Mesothelial cell of epicardium (in vitro differentiated cells): ENCODE measurements at places on chromosomes 3 and 15. TPM values are rescaled to one million over a fixed set of nuclear protein-coding genes. Genes with fewer than 3 reads are reported as not detected.

DNA sequence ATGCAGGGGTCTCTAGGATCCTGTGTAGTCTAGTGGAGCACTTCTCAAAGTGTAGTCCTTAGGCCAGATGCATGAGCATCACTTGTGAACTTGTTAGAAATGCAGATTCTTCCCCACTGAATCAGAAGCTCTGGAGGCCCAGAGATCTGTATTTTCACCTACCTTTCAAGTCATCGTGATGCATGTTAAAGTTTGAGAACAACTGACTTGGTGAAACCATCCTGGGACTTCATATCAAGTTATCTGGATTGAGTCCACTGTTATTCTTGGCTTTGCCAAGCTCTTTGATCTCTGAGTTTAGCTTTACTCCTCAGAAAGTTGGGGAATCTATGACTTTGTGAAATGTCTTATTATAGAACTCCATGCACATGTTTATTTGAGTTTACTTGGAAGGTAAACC is 78.5 kb downstream of the ARNT2 start:
- H3K27me3 ChIP-seq = no peaks in the 10 kb centered on the region
- no peak overlapping the region for H3K27ac ChIP-seq
- peaks cover 32% of the 10 kb centered on the region for H3K4me1 ChIP-seq
- H3K36me3 ChIP-seq = peaks cover 8% of the 10 kb centered on the region

GRCh38 chr3:10119376-10119775 is 3.9 kb downstream of the BRK1 start:
- H3K27me3 ChIP-seq = no peaks in the 10 kb centered on the region
- H3K36me3 ChIP-seq = peaks cover 11% of the 10 kb centered on the region
- DNase-seq = no peak

- H3K27me3 ChIP-seq = no peaks in the 10 kb centered on the region
- peaks cover 37% of the 10 kb centered on the region for H3K36me3 ChIP-seq
- H3K4me3 ChIP-seq = no peak overlapping the region
- H3K4me1 ChIP-seq = peaks cover 14% of the 10 kb centered on the region
- H3K27ac ChIP-seq = peak overlapping the region; percentile 79
- no peak for DNase-seq
Observed at GRCh38 chr15:42858540-42858939, 62.0 kb downstream of the TTBK2 start.

DNA sequence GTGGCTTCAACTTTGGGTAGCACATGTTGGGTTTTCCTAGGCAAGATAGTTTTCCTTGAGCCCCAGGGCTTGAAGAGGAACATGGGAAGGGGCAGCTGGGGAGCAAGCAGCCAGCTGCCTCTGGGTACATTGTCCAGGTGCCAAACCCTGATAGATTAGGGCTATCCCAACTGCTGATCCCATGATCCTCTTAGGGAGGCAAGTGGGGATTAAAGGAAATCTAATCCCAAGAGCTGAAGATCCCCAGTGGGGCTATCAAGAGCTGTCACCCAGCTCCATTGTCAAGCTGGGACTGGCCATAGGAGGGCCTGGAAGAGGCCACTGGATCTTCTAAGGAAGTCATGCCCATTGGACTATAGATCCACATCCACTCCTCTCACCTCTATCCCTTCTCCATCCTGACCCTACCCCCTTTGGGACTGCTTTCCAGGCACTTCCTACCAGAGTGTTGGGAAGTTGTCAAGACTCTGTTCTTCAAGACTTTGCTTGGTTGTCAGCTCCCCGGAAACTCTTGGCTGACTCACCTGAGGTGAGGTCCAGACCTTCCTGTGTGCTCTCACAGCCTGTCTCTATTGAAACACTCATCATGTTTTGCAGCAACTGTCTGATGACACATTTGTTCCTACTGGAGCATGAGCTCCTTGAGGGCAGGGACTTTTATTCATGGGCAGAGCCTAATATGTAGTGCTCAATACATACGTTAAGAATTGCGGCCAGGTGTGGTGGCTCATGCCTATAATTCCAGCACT is 5.9 kb downstream of the CAMK2N2 start:
- H3K4me3 ChIP-seq = no peak overlapping the region
- no peak overlapping the region for H3K27ac ChIP-seq
- H3K36me3 ChIP-seq = peaks cover 14% of the 10 kb centered on the region
- H3K4me1 ChIP-seq = peaks cover 4% of the 10 kb centered on the region
- no peak for DNase-seq
- H3K27me3 ChIP-seq = peaks cover 35% of the 10 kb centered on the region

- H3K36me3 ChIP-seq = peaks cover 17% of the 10 kb centered on the region
- peak overlapping the region; percentile 94 for H3K4me3 ChIP-seq
- peak overlapping the region; percentile 86 for H3K27ac ChIP-seq
- peaks cover 32% of the 10 kb centered on the region for H3K4me1 ChIP-seq
Observed at GRCh38 chr3:156675830-156676767, 1.7 kb downstream of the TIPARP start.

GRCh38 chr15:39376371-39376909 is 204.4 kb upstream of the THBS1 start:
- no peak for DNase-seq
- H3K36me3 ChIP-seq = peaks cover 6% of the 10 kb centered on the region
- H3K27ac ChIP-seq = peak overlapping the region; percentile 26
- peaks cover 8% of the 10 kb centered on the region for H3K4me1 ChIP-seq
- H3K4me3 ChIP-seq = no peak overlapping the region

GRCh38 chr3:151726016-151726415 is 7.7 kb upstream of the AADACL2 start:
- H3K27me3 ChIP-seq = no peaks in the 10 kb centered on the region
- H3K36me3 ChIP-seq = peaks cover 5% of the 10 kb centered on the region
- no peaks in the 10 kb centered on the region for H3K4me1 ChIP-seq
- DNase-seq = no peak
- H3K4me3 ChIP-seq = no peak overlapping the region

- H3K4me3 ChIP-seq = no peak overlapping the region
- no peak for DNase-seq
- H3K4me1 ChIP-seq = no peaks in the 10 kb centered on the region
- no peaks in the 10 kb centered on the region for H3K36me3 ChIP-seq
- H3K27ac ChIP-seq = no peak overlapping the region
Observed at GRCh38 chr3:134697830-134698689, 47.2 kb upstream of the KY start.

- H3K4me1 ChIP-seq = peaks cover 63% of the 10 kb centered on the region
- DNase-seq = no peak
- peaks cover 7% of the 10 kb centered on the region for H3K36me3 ChIP-seq
- H3K27ac ChIP-seq = peak overlapping the region; percentile 99
- peak overlapping the region; percentile 11 for H3K4me3 ChIP-seq
- H3K27me3 ChIP-seq = no peaks in the 10 kb centered on the region
Observed at GRCh38 chr3:42024591-42025351, 62.9 kb upstream of the ULK4 start.

DNA sequence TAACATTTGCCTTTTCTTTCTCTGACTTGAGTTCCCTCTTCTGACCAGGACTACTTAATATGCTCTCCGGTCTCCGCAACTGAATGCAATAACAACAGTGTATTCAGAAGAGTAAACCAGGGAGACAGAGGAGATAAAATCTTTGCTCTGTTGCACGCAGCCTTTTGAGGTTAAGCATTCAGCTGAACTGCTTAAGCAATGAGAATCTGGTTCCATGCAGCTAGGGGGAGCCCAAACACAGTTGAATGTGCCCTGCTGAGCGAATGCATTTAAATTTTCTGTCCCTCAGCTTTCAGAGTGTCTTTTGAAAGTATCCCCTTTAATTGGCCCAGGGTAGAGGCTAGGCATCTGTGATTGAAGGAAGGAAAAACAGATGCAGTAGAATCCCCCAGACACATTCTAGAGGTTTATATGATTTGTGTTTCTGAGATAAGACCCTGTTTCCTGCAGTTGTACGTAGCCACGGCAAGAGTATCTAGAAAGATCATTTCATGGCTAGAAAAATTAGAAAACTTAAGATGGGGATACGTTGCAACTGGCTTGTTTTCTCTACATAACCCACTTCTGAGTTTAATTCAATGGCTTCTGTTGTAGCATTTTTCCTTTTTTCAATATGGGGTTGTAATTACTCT is 309.6 kb downstream of the TUSC7 start:
- no peak overlapping the region for H3K27ac ChIP-seq
- H3K4me3 ChIP-seq = no peak overlapping the region
- H3K36me3 ChIP-seq = no peaks in the 10 kb centered on the region
- H3K4me1 ChIP-seq = peaks cover 34% of the 10 kb centered on the region
- peak; percentile 72 for DNase-seq
- H3K27me3 ChIP-seq = peaks cover 7% of the 10 kb centered on the region

DNA sequence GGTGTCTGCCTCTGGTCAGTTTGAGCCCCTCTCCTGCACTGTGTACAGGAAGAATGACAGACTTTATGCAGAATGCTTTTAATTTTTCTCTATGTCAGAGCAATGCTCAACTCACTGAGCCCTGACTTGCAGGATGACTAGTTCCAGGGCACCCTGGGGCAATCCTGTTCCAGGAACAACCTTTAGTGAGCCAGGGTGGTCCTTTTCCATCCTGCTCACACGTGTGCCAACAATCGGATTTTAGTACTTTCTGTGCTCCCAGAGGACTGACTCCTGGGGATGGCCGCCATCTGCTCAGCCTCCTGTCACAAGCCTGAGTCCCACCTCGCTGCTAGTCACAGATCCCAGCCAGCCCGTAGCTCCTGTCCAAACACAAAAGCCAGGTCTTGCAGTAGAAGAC is 48.2 kb upstream of the ALDH1A3 start:
- peaks cover 23% of the 10 kb centered on the region for H3K27me3 ChIP-seq
- no peaks in the 10 kb centered on the region for H3K4me1 ChIP-seq
- H3K27ac ChIP-seq = no peak overlapping the region
- peaks cover 2% of the 10 kb centered on the region for H3K36me3 ChIP-seq
- no peak for DNase-seq

- H3K27ac ChIP-seq = peak overlapping the region; percentile 15
- H3K4me1 ChIP-seq = peaks cover 58% of the 10 kb centered on the region
- H3K36me3 ChIP-seq = no peaks in the 10 kb centered on the region
- DNase-seq = no peak
Observed at GRCh38 chr3:4906107-4906621, 73.1 kb upstream of the BHLHE40 start.

DNA sequence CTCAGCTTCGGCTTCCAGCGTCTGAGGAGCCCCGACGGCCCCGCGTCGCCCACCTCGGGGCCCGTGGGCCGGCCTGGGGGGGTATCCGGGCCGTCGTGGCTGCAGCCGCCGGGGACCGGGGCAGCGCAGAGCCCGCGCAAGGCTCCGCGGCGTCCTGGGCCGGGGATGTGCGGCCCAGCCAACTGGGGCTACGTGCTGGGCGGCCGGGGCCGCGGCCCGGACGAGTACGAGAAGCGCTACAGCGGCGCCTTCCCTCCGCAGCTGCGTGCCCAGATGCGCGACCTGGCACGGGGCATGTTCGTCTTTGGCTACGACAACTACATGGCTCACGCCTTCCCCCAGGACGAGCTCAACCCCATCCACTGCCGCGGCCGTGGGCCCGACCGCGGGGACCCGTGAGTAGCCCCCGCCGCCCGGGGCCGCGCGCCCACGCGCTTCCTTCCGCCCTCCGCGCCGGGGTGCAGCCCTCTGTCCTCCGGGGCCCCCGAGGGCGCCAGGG is 462 bp downstream of the EDEM1 start:
- peaks cover 4% of the 10 kb centered on the region for H3K36me3 ChIP-seq
- peaks cover 30% of the 10 kb centered on the region for H3K4me1 ChIP-seq
- DNase-seq = no peak
- no peak overlapping the region for H3K27ac ChIP-seq
- H3K27me3 ChIP-seq = no peaks in the 10 kb centered on the region
- H3K4me3 ChIP-seq = peak overlapping the region; percentile 92

DNA sequence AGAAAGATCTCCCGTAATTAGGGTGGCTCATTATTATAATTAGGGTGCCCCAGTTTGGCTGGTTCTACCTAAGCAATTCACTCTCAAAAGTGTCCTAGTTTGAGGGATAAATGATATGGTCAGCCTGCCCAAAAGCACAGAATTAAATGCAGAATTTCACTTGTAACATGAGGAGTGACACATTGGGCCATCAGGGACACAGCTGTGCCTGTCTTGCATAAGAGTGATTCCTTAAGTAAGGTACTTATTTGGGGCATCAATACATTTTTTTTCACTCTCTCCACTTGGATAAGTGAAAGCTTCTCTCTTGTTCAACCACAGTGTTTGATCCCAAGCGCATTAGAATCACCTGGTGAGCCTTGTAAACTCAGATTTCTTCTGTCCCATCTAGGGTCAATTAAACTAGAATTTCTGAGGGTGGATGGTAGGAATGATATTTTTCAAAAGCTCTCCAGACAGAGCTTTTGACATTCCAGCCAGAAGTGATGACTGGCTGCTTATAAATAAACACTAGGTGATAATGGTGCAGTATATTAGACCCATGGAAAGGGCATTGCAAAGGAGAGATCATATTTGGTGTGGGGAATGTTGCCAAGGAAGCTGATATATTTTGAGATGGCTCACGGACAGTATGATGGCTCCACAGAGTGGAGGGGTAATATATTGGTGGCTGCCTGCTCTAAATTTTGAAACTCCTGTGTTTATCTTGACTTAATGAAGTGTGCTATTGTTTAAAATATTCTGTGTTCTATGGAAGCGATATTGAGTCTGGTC is 458.1 kb upstream of the RASGRP1 start:
- DNase-seq = no peak
- H3K4me1 ChIP-seq = peaks cover 5% of the 10 kb centered on the region
- no peak overlapping the region for H3K4me3 ChIP-seq
- H3K27me3 ChIP-seq = no peaks in the 10 kb centered on the region
- H3K36me3 ChIP-seq = no peaks in the 10 kb centered on the region

- H3K27ac ChIP-seq = no peak overlapping the region
- no peak overlapping the region for H3K4me3 ChIP-seq
- DNase-seq = no peak
- H3K4me1 ChIP-seq = peaks cover 9% of the 10 kb centered on the region
Observed at GRCh38 chr3:66428733-66429132, 72.1 kb downstream of the LRIG1 start.

GRCh38 chr3:185928496-185928895 is 9.3 kb downstream of the TRA2B start:
- no peaks in the 10 kb centered on the region for H3K27me3 ChIP-seq
- DNase-seq = no peak
- peak overlapping the region; percentile 13 for H3K4me3 ChIP-seq
- peaks cover 84% of the 10 kb centered on the region for H3K4me1 ChIP-seq
- H3K27ac ChIP-seq = peak overlapping the region; percentile 90

DNA sequence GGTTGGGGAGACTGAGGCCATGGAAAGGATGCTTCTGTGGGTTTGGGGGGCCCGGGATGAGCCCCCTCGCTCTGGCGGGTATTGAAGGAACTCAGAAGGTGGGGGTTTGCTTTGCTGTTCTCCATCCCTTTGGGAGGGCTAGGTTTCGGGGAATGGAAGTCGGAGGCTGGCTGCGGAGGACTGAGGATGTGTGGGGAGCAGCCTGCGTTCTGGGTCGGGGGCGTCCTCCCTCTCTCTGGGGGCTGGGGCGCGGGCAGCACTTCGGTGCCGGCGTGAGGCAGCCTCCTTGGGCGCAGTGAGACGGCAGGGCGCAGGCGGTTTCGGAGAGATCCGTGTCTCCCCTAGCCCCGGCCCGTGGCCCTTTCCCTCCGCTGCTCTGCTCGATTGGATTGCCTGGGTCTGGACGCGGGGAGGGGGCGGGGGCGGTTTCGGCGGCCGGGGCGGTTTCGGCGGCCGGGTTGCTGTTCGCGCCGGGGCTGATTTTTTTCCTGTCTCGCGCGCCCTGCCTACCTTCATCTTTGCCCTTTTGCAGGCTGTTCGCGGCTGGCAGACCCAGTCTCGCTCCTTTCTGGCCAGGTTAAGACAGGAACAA is 1.4 kb downstream of the PTPRG start:
- H3K27ac ChIP-seq = peak overlapping the region; percentile 84
- H3K27me3 ChIP-seq = peaks cover 21% of the 10 kb centered on the region
- peaks cover 25% of the 10 kb centered on the region for H3K4me1 ChIP-seq

Gene HMG20A
- 70.5 to 72.7 TPM (median 72.4 TPM) in 3 replicates for total RNA-seq

Gene STAC
- total RNA-seq = 1.4 to 2.3 TPM (median 1.9 TPM) in 3 replicates

Gene LYSMD4
- 17.2 to 18.1 TPM (median 17.2 TPM) in 3 replicates for total RNA-seq

Gene PIERCE2
- total RNA-seq = 1.4 to 2.2 TPM (median 1.6 TPM) in 3 replicates

Gene PLOD2
- 83.2 to 86.6 TPM (median 86.0 TPM) in 3 replicates for total RNA-seq

Gene LYZL4
- total RNA-seq = not detected in 3 replicates

Gene GOLGA8S
- total RNA-seq = 0.47 to 0.50 TPM (median 0.47 TPM) in 3 replicates

Gene ATP6V1A
- 52.0 to 58.2 TPM (median 52.6 TPM) in 3 replicates for total RNA-seq

Gene FOXB1
- total RNA-seq = not detected in 3 replicates
